ENCODE measurements at places on chromosomes 4 and X.

- no peak for DNase-seq
These were observed 131.4 kb upstream of the ADGRL3 start for GRCh38 chr4:61068745-61069144.

DNA sequence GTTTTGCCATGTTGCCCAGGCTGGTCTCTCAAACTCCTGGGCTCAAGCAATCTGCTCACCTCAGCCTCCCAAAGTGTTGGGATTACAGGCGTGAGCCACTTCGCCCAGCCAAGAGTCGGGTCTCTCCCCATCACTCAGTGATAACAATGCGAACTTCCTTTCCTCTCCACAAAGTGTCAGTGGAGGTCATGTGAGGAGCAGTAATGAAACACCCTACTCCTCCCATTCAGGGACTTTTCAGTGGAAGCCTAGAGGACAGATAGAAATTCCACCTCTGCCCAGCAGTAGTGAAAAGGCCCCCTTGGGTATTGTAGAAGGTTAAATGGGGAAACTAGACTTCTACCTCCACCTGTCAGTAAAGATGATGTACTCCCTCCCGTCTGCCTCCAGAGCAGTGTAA, 141.9 kb upstream of the STK26 start:
- no peak for DNase-seq

- DNase-seq, result peak; percentile 46
These were observed 421.7 kb upstream of the HTR2C start for GRCh38 chrX:114162068-114162735.

- DNase-seq, result peak; percentile 100
These were observed at the start of gene GTPBP6 for GRCh38 chrX:318739-319578. Gene GTPBP6 (minus strand): TSS chrX:318796. CDS start chrX:318787, 9 bp downstream.

- peak; percentile 56 for DNase-seq
These were observed 8.8 kb downstream of the PPARGC1A start for GRCh38 chr4:23881052-23881501.

DNA sequence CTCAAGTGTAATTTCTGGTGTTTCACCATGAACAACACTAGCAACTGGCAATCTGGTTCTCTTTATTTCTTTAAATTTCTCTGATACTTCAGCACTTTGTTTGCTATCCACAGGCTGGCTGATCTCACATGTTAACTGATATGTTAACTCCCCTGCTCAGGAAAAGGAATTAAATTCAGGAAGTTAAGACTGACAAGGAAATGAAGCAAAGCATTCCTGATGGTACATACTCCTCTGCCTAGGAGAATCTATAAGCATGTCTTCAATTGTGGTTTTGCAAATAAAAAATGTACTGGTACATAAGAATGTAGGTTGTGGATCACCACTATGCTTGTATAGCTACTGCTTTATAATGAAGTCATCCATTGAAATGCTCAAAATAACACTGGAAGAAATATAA, 1119.2 kb upstream of the INTU start:
- peak; percentile 5 for DNase-seq

- no peak for DNase-seq
These were observed 39.5 kb downstream of the SPINK2 start for GRCh38 chr4:56782019-56782418.

- no peak for DNase-seq
These were observed 157.6 kb upstream of the C1QTNF7 start for GRCh38 chr4:15270201-15270600.

- DNase-seq, result no peak
These were observed 296.3 kb upstream of the ATOH1 start for GRCh38 chr4:93532234-93532633.

DNA sequence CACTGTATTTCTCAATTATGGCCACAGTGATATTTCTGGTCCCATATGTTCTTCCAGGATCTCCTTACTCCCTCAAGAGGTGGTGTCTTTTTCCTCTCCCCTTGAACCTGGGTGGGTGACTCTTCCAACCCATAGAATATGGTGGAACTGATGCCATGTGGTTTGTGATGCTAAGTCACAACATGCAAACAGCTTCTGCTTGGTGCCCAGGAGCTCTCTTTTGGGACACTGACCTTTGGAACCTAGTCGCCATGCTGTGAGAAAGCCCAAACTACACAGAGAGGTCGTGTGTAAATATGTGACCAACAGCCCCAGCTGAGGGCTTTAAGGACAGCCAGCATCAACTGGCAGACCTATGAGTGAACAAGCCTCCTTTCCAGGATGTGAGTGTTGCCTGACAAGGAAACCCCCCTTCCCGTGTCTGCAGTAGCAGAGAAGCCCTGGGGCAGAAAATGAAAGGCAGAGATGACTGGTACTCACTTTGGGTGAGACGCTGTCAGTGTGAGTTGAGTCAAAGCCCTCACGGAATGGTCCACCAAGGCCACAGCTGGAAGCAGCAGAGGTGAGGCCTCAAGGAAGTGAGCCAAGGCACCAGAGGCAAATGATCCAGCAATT, 223.4 kb downstream of the BCOR start:
- no peak for DNase-seq

- DNase-seq, result no peak
These were observed 109.9 kb downstream of the AFF1 start for GRCh38 chr4:87044511-87045233.

- DNase-seq, result no peak
These were observed 123.6 kb downstream of the MGST2 start for GRCh38 chr4:139789096-139789654.

DNA sequence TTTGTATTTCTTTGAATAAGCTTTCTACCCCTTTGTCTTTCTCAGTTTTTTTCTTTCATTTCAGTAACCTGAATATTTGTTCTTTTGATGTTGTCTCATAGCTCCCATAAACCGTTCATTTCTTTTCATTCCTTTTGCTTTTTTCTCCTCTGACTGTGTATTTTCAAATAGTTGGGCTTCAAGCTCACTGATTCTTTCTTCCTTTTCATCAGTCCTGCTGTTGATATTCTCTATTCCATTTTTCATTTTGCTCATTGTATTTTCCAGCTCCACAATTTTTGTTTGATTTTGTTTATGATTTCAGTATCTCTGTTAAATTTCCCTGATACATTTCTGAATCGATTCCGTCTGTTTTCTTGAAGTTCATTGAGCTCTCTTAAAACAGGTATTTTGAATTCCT, 129.6 kb upstream of the NUDT6 start:
- no peak for DNase-seq

DNA sequence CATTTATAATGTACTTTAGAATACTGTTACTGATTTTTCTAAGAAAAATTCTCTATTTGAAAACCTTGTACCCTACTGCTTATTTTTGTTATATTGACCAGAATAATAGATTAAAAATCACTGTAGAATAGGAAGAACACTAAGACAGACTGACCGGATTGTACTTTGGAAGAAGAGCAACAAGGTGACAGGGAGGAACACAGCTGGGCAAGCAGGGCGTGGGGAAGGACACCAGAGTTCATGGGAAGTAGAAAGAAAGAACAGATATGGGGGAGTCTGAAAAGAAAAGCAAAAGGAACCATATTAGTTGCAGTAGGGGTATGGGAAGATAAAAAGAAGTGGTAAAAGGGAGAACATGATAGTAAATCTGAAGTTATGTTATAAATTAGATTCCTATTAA, 38.6 kb downstream of the TXK start:
- DNase-seq, result no peak

DNA sequence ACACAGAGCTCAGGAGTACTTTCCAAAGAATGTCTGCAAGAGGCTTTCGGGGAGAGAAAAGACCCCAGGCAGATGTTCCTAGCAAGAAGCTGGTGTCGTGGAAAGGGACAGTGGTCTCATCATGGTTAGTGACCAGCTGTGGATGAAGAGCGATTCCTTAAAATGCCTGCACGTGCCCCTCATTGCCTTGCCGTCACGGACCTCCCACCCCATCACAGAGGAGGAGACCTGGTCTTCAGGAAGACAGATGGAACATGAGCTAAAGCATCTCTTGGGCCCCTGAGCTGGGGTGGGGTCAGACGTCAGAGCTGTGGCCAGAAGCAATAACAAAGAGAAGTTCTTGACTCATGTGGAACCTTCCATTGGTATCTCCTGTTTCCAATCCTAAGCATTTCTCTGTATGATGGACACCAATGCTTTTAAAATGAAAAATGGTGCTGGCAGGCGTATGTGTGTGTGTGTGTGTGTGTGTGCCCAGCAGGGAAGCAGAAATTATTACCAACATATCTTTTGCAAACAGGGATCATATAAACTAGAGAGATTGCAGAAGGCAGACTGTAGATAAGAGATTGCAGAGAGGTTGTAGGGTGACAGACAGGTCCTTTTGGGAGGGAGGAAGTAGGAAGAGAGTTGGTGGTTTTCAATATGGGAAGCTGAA, 25.2 kb upstream of the ASMTL start:
- DNase-seq, result no peak

DNA sequence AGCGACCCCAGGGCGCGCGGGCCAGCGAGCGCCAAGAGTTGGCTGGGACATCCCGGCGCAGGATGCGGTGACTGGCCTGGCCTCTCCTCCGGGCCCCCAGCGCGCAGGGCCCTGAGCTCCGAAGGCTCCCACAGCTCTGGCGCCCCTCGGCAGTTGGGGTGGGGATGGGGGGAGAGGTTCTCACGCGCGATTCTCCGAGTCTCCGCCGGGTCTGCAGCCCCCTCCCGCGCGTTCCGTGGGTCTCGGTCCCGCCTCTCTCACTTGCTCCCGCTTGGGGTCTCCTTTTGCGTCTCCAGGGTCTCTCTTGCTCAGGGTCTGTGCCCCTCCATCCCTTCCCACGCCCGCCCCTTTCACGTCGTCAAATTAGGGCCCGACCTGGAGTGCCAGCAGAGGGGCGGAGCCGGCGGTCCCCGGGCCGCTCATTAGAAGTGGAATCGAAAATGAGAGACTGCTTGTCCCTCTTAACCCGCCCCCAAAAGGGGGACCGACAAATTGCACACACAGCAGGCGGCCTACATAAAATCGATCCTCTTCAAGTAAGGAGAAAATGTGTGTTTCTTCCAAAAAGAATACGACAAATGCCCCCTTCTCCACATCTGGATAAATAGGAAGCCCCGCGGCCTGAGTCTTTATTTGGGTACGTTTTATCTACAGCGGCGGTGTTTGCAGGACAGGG, 877 bp upstream of the NKX1-1 start:
- DNase-seq, result no peak

DNA sequence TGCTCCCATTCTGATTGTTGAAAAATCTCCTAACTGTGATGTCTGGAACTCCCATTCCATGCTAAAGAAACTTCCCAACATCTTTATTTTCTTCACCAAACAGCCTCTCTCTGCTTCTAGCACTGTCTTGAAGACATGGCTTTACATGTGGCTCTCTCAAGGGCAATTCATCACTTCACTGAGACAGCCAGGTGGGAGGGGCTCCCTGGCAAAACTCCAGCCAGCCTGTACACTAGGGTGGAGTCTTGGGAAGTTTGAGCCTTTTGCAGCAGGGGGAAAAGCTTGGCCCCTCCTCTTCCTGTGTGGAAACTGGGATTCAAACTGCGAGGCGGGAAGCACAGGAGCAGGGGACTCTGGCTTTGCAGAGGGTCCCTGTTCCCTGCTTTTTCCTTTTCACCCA, 130.5 kb upstream of the TTC29 start:
- no peak for DNase-seq

DNA sequence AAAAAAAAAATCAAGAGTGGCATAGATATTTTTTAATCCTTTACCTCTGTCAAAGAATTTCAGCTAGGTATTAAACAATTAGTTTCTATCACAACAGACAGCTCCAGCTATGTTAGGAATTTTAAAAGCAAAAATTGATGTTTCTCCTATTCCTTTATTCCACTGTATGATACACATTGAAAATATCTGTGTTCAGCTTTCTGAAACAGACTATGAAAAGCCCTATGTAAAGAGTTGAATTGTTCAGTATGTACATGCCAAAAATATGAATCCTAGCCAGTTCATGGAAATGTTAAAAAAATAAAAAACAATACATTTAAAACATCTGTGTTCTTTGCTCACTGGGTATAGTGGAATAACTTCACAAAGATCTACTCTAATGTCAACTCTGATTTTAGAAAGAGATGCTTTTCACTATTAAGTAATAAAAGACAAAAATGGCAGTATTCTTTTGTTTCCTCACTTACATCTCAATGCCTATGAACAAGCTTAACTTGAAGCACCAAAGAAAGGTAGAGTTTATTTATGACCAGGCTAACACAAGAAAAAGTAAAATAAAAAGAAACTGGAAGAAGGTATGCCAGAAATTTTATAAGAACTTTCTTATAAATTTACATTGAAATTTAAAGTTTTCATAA, 32.1 kb downstream of the FBXW7 start:
- DNase-seq, result no peak

- DNase-seq, result no peak
These were observed 4.3 kb upstream of the CCNQ start for GRCh38 chrX:153603131-153603656.

- DNase-seq, result no peak
These were observed 72.5 kb downstream of the EVC start for GRCh38 chr4:5783486-5783885.

DNA sequence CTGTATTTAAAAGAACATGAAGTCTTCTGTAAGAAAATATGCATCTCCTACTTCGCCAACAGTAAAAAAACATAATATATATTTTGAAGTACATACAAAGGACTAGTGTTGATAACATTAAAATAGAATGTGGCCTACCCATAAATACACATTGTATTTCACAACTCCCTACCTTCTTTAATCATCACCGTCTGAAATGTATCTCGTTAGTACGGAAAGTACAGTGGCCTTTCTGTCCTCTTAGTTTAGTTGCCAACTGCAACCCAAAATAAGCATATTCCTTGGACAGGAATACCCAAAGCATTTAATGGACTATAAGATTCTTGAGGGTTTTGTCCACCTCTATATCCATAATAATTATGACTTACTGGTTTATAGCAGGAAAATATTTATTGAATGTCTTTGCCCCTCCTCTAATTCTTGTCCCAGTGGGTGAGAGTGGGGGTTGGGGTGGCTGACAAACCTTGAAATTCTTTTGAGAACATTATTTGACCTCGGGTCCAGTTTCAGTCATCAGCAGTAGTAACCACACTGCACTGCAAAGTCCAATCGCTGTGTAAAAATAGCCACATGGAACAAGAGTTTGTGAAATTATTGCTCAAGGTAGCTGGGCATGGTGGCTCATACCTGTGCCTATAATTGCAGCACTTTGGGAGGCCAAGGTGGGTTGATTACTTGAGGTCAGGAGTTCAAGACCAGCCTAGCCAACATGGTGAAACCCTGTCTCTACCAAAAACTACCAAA, 474.5 kb downstream of the KLHL13 start:
- DNase-seq, result no peak

GRCh38 chr4:2104556-2105345, 45.6 kb downstream of the NAT8L start:
- no peak for DNase-seq

GRCh38 chr4:66687459-66687858, 857.8 kb downstream of the CENPC start:
- DNase-seq, result no peak

GRCh38 chr4:173685831-173686210, 155.8 kb upstream of the HAND2 start:
- DNase-seq, result no peak
